Stimulated activated naive CD4-positive, alpha-beta T cell (primary cell): ENCODE measurements at places on chromosomes 12 and 14.

GRCh38 chr12:103169-103981, 36.8 kb downstream of the IQSEC3 start:
- DNase-seq = no peak

DNA sequence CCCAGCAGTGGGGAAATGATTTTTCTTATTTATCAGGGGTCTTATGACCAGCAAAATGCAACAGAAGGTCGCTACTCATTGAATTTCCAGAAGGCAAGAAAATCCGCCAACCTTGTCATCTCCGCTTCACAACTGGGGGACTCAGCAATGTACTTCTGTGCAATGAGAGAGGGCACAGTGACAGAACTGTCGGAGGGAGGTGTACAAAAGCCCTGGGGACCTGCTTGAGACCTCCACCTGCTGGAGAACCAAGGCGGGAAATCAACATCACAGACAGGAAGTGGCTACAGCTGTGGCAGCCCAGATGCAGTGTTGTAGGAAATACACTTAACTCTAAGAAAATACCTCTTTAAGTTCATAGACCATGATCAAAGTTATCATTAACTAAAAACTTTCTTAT, 250.9 kb upstream of the OR4E1 start:
- peak; percentile 71 for DNase-seq

- no peak for DNase-seq
Observed at GRCh38 chr12:39372204-39372925, 70.6 kb downstream of the KIF21A start.

GRCh38 chr12:89156862-89157262, 195.4 kb downstream of the DUSP6 start:
- DNase-seq = no peak

GRCh38 chr14:66507181-66507721, 696 bp upstream of the GPHN start:
- no peak for DNase-seq

GRCh38 chr12:3560295-3560620, 69.3 kb downstream of the PRMT8 start:
- no peak for DNase-seq

GRCh38 chr12:93758801-93759373, 81.7 kb downstream of the CRADD start:
- DNase-seq = no peak

DNA sequence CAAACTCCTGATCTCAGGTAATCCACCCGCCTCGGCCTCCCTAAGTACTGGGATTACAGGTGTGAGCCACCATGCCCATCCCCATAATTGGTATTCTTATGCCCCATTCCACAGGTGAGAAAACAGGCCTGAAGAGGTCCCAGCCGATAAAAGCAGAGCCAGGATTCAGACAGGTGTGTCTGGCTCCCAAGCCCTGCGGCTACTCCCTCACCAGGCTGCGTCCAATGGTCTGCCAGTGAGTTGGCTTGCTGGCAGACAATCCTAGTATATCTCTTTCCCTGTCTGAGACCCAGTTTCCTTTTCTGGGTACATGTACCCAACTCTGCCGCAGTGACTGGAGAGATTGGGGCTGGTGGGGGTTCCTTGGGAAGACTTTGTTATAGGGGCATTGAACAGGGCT, 1.9 kb upstream of the TSPAN9 start:
- DNase-seq = no peak

- no peak for DNase-seq
Observed at GRCh38 chr12:106629797-106630659, 47.2 kb downstream of the RFX4 start.

GRCh38 chr12:20122274-20122673, 246.1 kb upstream of the PDE3A start:
- no peak for DNase-seq

GRCh38 chr14:58620011-58620410, 17.8 kb upstream of the DACT1 start:
- no peak for DNase-seq

GRCh38 chr14:19771895-19772430, 1.3 kb upstream of the OR4M1 start:
- no peak for DNase-seq

- DNase-seq = no peak
Observed at GRCh38 chr12:29738365-29738764, 45.4 kb downstream of the TMTC1 start.

- DNase-seq = no peak
Observed at GRCh38 chr12:122951406-122951805, 14.9 kb downstream of the ABCB9 start.

- no peak for DNase-seq
Observed at GRCh38 chr14:103881268-103882201, 34.2 kb upstream of the PPP1R13B start.

GRCh38 chr12:87317302-87317701, 711.9 kb downstream of the C12orf50 start:
- DNase-seq = no peak

- DNase-seq = no peak
Observed at GRCh38 chr12:127169321-127170181, 1097.4 kb upstream of the TMEM132C start.

DNA sequence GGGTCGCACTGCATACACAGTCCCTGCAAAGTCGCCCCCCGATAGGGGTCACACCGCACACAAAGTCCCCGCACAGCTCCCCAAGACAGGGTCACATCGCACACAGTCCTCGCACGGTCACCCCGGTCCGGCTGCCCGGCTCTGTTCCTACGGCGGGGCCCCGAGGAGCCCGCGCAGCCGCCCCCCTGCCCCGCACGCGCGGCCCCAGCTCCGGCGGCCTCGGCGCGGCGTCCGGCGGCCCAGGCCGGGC, 300 bp downstream of the SSH1 start:
- no peak for DNase-seq

GRCh38 chr14:52602131-52602530, 49.5 kb downstream of the GPR137C start:
- DNase-seq = no peak

GRCh38 chr12:3172124-3173007, 95.2 kb downstream of the TSPAN9 start:
- DNase-seq = no peak

- no peak for DNase-seq
Observed at GRCh38 chr14:70257526-70257925, 68.8 kb upstream of the SLC8A3 start.

DNA sequence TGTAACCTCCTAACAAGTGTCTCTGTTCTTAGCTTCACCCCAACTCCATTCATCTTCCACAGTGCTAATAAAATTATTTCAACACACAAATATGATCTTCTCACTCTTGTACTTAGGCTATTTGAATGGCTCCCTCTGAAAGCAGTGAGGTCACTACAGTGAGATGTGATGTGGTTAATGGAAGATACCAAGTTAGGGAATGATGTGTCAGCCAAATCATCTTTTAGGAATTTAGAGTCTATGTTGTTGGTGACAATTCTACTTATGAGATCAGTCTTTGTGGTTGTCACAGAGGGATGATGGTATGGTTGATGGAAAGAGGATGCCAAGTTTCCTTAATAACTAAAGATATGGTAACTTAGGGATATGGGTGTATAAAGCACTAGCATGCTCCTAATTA, 57.6 kb downstream of the POLR3B start:
- no peak for DNase-seq
